ENCODE measurements at places on chromosomes 7 and 10.

- DNase-seq: peak; percentile 14
Measured at GRCh38 chr10:7485799-7486198, 75.0 kb upstream of the SFMBT2 start.

DNA sequence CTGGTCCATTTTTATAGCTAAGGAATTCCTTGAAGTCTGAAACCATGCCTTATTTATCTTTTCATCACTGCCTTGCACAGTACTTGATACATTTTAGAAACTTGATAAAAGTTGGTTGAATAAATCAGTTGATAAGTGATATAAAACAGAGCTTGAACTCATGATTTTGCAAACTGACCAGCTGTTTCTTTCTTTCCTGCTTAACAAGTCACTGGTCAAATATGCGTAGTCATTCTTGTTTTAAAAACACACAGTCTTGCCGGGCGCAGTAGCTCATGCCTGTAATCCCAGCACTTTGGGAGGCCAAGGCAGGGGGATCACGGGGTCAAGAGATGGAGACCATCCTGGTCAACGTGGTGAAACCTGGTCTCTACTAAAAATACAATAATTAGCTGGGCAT is 6.3 kb downstream of the TPST1 start:
- no peak for DNase-seq

GRCh38 chr10:95542761-95543160 is 18.4 kb downstream of the SORBS1 start:
- no peak for DNase-seq

DNA sequence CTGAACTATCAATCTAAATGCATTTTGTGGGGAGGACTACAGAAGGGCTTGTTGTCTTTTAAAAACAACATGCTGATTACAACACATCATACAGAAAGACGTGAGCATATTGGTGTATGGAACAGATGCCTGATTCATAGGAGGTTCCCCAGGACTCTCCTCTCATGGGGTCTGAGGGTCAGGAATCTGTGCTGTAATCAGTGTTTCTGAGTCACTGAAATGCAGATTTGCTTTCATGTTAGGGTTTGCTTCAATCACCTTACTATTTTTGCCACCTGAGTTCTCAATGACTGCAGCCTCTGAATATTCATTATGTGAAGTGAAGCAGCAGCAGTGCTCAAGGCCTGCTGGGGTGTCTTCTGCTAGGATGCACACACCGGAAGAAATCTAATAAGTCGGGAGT is 550 bp upstream of the ANK3 start:
- DNase-seq: no peak

DNA sequence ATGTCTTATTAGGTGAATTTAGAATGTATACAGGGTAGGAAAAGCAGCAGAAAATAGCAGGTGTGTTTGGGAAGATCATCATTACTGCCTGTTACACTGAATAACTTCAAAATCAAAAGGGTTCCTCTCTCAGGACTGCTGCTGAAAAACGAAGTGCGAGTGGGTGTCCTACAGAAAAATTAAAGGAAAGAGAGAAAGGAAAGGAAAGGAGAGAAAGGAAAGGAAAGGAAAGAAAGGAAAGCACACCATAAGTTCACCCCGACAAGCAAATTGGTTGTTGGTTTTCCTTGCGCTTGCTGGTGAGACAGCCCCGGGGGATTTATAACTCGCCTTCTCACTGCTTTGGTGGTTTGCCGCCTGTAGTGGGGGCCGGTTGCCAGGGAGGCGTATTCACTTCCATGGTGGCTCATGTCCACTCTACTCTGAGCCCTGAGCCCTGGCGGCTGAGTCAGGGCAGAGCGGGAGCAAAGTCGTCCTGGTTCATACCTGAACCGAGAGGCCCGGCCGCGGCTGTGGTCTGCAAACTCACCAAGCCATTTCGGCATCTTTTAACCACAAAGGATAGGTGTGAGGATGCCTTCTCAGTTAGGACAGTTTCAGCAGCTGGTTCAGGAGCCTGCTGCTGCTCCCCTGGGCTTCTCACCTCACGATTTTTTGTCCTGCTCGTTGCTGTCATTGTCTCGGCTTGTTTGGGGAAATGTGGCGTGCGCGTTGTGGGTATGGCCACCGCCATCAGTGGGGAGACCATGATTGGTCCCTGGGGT is 26.1 kb downstream of the INPP5A start:
- DNase-seq: no peak

DNA sequence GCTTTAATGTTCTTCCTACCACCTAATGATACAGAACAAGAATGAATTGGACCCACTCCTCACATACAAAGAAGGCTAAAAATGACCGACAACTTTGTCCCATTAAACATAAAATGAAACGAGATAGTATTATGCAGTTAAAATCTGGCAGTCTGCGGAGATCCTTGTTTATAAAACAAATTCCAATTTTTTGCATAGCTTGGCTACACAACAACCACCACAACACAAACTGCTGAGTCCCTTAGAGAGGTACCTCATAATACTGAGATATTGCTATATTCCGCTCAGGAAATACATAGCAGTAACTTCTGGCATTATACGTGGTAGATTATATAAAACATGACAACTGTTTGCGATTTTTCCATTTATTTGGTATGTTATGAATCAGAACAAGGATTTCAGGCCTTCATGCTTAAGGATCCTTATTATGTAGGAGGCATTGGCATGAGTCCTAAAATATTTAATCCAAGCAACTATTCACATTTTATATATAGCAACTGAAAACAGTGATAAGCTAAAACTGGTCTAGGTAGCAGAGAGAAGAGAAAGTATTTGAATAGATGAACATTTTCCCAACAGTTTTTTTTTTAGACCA is 96.0 kb downstream of the ANK3 start:
- DNase-seq: no peak

- DNase-seq: no peak
Measured at GRCh38 chr10:110032801-110033700, 25.3 kb downstream of the ADD3 start.

- no peak for DNase-seq
Measured at GRCh38 chr7:132904209-132904608, 177.7 kb downstream of the CHCHD3 start.

Measured in NCI-H1092 treated with DMSO at 0.1 percent for 48 hours (cell line).